Stimulated activated CD4-positive, alpha-beta T cell treated with anti-CD3 and anti-CD28 coated beads, Interleukin-15, amount 100 ng/mL, for 1 hour (primary cell): ENCODE measurements at places on chromosomes 1 and 21.

DNA sequence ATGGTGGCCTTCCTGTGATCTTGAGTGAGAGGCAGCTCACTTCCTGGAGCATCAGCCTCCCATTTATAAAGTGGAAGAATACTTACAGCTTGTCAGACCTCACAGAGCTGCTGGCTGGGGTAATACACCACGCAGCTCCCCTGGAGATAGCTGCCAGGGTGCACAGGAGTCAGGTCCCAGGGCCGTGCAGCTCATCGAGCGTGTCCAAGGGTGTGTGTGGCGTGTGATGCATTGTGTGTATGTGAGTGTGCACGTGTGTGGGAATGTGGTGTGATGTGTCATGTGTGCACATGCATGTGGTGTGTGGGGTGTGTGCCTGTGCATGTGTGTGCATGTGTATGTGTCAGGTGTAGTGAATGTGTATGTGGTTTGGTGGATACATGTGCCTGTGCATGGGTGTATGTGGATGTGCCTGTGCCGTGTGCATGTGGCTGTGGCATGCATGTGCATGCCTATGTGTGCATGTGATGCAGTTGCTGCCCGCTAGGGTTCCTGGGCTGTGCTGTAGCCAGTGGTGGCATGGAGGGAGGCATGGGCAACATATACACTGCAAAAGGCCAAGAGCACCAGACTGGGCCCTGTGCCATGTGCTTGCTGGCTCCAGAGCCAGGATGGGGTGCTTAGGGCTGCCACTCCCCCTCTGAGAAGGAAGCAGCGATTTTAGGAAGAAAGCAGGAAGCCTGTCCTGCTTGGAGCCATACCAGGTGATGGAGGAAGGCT lies 24.6 kb downstream of the WNT3A start:
- no peak for DNase-seq

DNA sequence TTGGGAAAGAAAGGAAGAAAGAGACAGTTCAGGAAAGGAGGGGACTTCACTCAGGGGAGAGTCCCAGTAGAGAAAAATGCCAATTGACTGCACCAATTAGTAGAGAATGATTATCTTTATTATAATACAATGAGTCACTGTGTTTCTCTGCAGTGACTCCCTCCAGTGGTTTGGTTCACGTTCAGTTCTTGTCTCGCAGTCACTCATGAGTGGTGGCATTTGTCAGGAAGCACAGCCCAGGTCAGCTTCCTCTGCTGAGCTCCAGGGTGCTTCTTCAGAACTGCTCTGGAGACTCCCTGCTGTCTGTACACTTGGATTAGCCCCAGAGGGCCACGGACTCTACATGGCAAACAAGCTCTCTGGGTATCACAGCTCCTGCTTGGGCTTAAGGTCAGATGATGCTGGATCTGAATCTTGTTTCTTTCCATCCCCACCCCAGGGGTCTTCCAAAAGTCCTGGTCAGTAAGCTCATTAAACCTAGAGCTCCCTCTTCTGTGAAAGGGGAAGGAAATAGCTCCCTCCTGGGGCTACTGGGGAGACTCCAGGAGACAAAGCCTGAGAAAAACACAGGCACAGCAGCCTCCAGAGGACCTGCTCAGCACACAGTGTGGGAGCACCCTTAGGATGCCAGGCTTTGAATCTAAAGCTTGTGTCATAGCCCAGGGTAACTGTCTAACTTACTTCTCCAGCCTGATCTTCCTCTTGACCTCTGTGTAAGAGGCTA lies 619.0 kb downstream of the AJAP1 start:
- no peak for DNase-seq

GRCh38 chr1:157356601-157357000 lies 195.7 kb downstream of the FCRL5 start:
- DNase-seq: no peak

GRCh38 chr21:37557261-37557950 lies 190.8 kb downstream of the DYRK1A start:
- DNase-seq: no peak
